Stimulated activated CD4-positive, alpha-beta T cell treated with anti-CD3 and anti-CD28 coated beads, Interleukin-1b, Interleukin-23, amount 100 ng/mL, for 4 hours (primary cell): ENCODE measurements at places on chromosomes 7 and 10.

- no peak for DNase-seq
Observed at GRCh38 chr10:82440775-82441174, 565.8 kb downstream of the NRG3 start.

DNA sequence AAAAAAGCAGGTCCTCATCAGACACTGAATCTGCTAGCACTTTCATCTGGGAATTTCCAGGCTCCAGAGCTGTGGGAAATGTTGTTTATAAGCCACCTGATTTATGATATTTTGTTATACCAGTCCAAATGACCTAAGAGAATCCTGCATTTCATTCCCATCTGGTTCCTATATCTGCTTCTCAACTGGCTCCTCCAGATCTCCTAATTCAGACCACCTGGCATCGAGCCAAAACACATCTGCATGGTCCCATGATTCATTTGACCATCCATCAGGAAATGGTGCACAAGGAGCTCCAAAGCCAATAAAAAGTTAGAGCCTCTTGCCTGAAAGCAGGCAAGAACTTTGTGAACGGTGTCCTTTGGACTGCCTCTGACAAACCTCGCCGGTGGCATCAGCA, 108.9 kb downstream of the IPMK start:
- DNase-seq: no peak

GRCh38 chr10:87723500-87723899, 63.8 kb downstream of the PAPSS2 start:
- DNase-seq: no peak

DNA sequence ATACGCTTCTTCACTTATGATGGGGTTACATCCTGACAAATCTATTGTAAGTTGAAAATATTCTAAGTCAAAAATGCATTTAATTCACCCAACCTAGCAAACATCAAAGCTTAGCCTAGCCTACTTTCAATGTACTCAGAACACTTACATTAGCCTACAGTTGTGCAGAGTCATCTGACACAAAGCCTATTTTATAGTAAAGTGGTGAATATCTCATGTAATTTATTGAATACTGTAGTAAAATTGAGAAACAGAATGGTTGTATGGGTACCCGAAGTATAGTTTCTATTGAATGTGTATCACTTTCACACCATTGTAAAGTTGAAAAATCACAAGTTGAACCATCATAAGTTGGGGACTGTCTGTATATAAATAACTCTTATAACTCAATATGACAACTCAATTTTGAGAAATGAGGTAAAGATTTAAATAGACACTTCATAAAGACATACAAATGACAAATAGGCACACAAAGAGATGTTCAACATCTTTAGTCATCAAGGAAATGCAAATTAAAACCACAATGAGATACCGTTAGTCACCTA, 73.9 kb downstream of the C10orf90 start:
- DNase-seq: no peak

DNA sequence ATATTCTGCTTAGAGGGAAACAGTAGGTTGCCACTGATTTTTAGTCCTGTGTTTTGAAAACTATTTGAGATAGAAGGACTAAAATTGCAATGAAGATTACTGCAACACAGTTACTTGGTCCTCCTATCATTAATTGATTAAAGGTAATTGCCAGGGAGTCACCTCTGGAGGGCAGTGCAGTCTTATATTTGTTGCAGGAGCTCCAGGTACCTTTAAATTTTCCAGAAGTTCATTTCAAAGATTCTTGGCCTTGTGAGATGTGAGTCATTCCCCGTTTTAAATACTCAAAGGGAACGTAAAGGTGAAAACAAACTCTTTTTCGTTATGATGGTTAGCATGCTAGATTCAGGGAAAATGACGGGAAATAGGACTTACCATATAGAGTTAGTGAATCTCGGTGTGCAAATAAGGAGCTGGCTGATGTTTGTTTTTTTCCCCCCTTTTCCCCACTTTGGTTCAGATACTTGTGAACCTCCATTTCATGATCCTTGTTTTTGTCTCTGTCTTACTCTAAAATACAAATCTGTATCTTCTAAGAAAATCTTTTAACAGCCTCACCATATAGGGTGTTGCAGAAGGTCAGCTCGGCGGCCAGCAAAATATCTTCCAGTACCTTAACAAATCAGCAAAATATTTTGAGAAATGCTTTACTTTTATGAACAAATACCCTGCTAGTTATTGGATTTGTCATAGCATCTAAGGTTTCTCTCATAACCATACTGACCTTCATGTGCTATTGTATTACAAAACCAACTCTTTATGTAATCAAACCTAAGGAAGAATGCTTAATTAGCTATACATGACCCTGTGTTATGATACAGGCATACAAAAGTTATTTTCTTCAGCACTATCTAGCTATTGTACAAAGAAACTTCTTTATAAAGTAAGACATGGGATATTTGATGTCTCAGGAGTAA, 143.0 kb upstream of the HDAC9 start:
- DNase-seq: no peak

DNA sequence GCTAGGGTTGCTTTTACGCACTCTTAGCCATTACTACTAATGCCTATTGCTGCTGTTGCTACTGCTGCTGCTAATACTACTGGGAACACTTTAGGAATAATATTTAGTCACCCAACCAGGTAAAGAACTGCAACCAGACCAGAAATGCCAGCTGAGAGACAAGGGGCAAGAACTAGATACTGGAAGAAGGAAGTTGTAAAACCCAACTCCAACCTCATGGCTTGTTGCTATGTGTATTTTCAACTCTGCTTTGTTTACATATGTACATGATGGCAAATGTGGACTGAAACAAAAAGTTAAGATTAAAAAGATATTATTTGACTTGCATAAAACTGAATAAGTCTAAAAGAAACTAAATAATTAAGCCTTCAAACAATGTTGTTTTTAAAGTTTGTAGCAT, 177.7 kb downstream of the GNAT3 start:
- no peak for DNase-seq

GRCh38 chr10:8815969-8816368, 761.5 kb downstream of the GATA3 start:
- DNase-seq: no peak
